CD4-positive, alpha-beta T cell (primary cell): ENCODE measurements at places on chromosomes 6 and 20. TPM values are rescaled to one million over a fixed set of nuclear protein-coding genes. Genes with fewer than 3 reads are reported as not detected.

KIF6 gene
- total RNA-seq: not detected

PRICKLE4 gene
- not detected for total RNA-seq

HLA-DQA1 gene
- 5.9 TPM for total RNA-seq

WASF1 gene
- total RNA-seq: 0.22 TPM

CRIP3 gene
- 2.0 TPM for total RNA-seq

BNIP5 gene
- not detected for total RNA-seq

SYS1 gene
- total RNA-seq: 94.8 TPM

PRSS35 gene
- not detected for total RNA-seq

PRRT1 gene
- 2.6 TPM for total RNA-seq

CLVS2 gene
- not detected for total RNA-seq

ZFP57 gene
- not detected for total RNA-seq

SYNDIG1 gene
- not detected for total RNA-seq

CD93 gene
- 1.1 TPM for total RNA-seq

TNFRSF6B gene
- total RNA-seq: 2.5 TPM

RAMACL gene
- total RNA-seq: 0.75 TPM

ESF1 gene
- 7.1 TPM for total RNA-seq

BTNL2 gene
- not detected for total RNA-seq

MBOAT1 gene
- 18.5 TPM for total RNA-seq

IL17F gene
- not detected for total RNA-seq

CNR1 gene
- total RNA-seq: not detected

MMP24 gene
- not detected for total RNA-seq

MUC22 gene
- not detected for total RNA-seq

ZNF334 gene
- 0.28 TPM for total RNA-seq

EYS gene
- total RNA-seq: not detected

MYBL2 gene
- 0.69 TPM for total RNA-seq

SGK2 gene
- 0.64 TPM for total RNA-seq

CDC40 gene
- total RNA-seq: 29.5 TPM

BPI gene
- total RNA-seq: 0.14 TPM

MOXD1 gene
- not detected for total RNA-seq

DEFB110 gene
- not detected for total RNA-seq

HSPA1L gene
- 1.7 TPM for total RNA-seq

TDRD6 gene
- not detected for total RNA-seq

LINC00237 gene
- total RNA-seq: not detected

SLC22A1 gene
- total RNA-seq: 0.89 TPM

HLA-DPA1 gene
- total RNA-seq: 19.4 TPM

RFX6 gene
- not detected for total RNA-seq

SLC22A16 gene
- total RNA-seq: not detected
